ENCODE measurements at places on chromosomes 6 and 20.

GRCh38 chr6:1901556-1901955 lies 291.8 kb downstream of the FOXC1 start:
- DNase-seq, result no peak

- DNase-seq, result no peak
These were observed 26.5 kb upstream of the PLEKHG1 start for GRCh38 chr6:150573041-150573681.

- DNase-seq, result no peak
These were observed 16.1 kb downstream of the TXNDC5 start for GRCh38 chr6:7894262-7895124.

DNA sequence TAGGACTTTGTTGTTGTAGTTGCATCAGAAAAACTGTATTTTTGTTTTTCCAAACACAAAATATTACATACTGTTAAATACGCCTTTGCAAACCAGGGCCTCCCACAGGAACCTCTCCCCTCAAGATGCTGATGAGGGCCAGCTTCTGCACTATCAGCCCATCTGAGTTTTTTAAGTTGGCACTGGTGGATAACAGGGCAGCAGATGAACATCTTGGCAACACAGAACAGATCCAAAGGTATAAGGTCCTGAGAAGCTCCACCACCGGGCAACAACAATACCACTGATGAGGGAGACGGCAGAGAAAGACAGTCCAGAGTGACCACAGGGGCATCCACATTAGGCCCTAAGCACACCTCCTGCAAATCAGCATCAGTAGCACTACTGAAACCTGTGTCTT lies 177.7 kb downstream of the DLL1 start:
- no peak for DNase-seq
